ENCODE measurements at places on chromosomes 1 and 21.

DNA sequence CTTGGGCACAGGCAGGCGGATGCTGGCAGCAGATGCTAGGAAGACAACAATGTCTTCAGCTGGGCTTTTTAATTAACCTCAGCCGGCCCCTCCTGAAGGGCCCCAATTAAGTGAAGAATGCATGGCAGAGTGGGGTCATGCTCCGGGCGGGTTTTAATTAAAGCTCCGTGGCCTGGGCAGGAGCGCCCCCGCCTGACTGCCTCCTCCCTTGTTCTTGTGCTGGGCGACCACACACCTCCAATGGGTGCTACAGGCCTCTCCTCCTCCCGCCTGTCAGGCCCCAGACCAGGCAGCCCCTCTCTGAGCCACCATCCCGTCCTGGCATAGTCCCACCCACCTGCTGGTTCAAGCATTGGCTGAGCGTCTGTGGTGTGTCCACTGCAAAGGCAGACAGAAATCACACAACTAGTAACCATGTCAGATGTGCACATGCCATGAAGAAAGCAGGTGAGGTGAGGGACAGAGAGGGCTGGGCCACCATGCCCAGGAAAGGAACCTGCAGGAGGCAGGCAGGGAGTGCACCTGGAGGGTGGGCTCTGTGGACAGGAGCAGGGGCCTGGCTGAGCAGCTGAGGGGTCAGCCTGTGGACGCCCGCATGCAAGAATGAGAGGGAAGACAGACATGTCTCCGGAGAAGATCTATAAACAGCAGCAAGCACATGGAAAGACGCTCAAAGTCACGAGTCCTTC, 8.5 kb upstream of the ARF1 start:
- no peak for DNase-seq

- no peak for DNase-seq
Measured at GRCh38 chr1:178382372-178382771, 114.4 kb downstream of the CLEC20A start.

- DNase-seq, result no peak
Measured at GRCh38 chr1:229209386-229209785, 61.5 kb upstream of the RAB4A start.

DNA sequence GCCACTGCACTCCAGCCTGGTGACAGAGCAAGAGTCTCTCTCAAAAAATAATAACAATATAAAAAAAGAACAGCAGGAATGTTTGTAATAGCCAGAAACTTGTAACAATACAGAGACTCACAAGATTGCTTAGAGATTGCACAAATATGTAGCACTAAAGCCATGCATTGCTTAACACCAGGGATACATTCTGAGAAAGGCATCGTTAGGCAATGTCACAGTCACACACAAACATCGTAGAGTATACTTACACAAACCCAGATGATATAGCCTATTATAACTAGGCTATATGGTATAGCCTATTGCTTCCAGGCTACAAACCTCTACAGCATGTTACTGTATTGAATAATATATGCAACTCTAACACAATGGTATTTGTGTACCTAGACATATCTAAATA, 45.3 kb downstream of the GPATCH2 start:
- DNase-seq, result no peak

- DNase-seq, result no peak
Measured at GRCh38 chr1:40058453-40059337, 18.2 kb downstream of the CAP1 start.

DNA sequence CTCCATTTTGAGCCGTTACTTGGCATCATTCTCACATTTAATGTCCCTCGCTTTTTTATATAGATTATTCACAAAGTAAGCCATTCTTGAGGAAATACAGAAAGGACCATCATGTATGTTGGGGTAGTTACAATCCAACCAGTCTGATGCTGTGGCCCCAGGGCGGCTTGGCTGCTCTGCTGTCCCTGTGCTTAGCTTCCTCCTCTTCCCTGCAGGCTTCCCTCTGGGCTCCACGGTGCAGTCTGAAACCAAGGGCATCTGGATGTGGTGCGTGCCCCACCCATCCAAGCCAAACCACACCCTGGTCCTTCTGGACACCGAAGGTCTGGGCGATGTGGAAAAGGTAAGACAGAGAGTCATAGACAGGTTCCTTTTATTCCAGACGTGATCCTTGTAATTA, 5.5 kb downstream of the GBP6 start:
- DNase-seq, result no peak

GRCh38 chr1:73167009-73167657, 884.8 kb upstream of the NEGR1 start:
- DNase-seq, result no peak

- DNase-seq, result no peak
Measured at GRCh38 chr1:17616731-17617279, 77.3 kb downstream of the ARHGEF10L start.

DNA sequence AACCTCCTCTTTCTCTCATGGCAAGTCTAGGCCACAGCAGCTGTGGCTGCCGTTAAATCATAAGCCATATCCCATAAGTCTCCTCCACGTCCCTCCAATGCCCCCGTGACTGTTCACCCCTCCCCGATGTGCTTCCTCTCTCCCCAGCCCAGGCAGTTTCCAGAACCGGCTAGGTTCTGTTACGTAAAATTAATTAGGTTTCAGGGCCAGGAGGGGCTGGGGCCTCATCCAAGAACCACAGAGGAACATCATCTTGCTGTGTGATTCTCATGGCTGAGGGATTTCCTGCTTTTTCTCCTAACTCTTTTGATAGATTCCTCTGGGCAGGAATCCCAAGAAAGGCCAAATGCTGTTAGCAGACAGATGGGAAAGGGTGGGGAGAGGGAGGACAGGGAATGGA, 141.8 kb upstream of the AJAP1 start:
- no peak for DNase-seq

DNA sequence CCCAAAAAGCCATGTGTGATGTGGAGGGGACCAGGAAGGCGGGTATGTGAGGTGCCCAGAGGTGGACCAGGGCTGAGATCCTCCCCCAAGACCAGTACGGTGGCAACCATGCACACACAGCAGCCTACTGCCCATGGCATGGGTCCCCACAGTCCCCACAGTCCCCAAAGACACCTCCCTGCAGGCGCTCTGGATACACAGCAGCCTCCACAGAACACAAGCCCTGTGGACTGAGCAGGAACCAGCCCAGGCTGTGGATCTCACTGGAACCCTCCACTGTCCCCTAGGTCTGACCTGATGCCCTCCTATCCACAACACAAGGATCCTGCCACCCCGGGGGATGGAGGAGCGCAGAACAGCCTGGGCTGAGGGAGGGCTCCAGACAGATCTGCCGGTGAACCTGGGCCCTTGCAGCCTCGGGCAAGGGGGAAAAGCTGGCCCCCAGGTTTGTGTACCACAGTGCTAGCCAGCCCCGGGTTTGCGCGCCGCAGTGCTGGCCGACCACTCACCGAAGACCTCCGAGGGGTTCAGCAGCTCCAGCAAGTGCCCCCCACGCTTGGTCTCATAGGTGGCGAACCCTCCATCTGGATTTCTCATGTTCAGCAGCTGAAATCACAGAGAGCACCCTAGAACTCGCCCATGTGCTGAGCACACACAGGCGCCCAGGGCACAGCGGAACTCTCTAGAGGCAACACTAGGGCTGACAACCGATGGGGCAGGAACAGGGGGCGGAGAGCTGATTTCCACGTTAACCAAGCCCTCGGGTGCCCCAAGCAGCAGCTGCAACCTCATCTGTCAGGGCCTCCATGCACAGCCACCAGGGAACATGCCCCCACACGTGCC, 22.1 kb upstream of the SPATC1L start:
- DNase-seq, result no peak

- DNase-seq, result no peak
Measured at GRCh38 chr21:40120940-40121575, 253.8 kb downstream of the PCP4 start.
